Esophagus muscularis mucosa (tissue), 4 donors: ENCODE measurements at places on chromosomes 1 and 21. TPM values are rescaled to one million over a fixed set of nuclear protein-coding genes. Genes with fewer than 3 reads are reported as not detected.

GRCh38 chr1:29956349-29957030 is 720.2 kb downstream of the PTPRU start:
- H3K4me1 ChIP-seq: no peaks in the 10 kb centered on the region
- no peaks in the 10 kb centered on the region for H3K27me3 ChIP-seq
- no peak overlapping the region for H3K27ac ChIP-seq
- no peaks in the 10 kb centered on the region for H3K36me3 ChIP-seq
- DNase-seq: no peak

Gene SELL
- 0.69 TPM for total RNA-seq

- H3K36me3 ChIP-seq: no peaks in the 10 kb centered on the region
- H3K4me3 ChIP-seq: no peak overlapping the region
- peak overlapping the region; percentile 70 for H3K27ac ChIP-seq
- H3K27me3 ChIP-seq: no peaks in the 10 kb centered on the region
- peaks cover 43% of the 10 kb centered on the region for H3K4me1 ChIP-seq
Observed at GRCh38 chr1:89259283-89259971, 13.2 kb downstream of the GBP5 start.

DNA sequence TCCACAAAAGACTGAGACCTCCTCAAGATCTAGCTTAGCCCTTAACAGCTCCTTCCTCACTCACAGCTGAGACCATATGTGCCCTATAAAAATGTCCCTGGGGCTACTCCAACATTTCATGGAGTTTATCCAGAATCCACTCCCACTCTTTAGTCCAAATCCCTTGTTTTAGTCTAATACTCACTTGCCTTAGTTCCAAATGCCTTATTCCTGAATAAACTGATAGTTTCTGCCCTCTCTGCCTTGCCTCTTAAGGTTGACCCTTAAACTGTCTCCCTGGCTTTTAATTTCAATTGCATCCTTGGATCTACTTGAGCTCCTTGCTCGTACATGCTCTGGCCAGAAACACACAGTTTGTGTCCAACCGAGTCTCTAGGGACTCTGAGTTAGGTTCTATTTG is 47.3 kb upstream of the LYPLAL1 start:
- no peak overlapping the region for H3K27ac ChIP-seq
- H3K36me3 ChIP-seq: no peaks in the 10 kb centered on the region
